ENCODE measurements at places on chromosomes 6 and 20.

DNA sequence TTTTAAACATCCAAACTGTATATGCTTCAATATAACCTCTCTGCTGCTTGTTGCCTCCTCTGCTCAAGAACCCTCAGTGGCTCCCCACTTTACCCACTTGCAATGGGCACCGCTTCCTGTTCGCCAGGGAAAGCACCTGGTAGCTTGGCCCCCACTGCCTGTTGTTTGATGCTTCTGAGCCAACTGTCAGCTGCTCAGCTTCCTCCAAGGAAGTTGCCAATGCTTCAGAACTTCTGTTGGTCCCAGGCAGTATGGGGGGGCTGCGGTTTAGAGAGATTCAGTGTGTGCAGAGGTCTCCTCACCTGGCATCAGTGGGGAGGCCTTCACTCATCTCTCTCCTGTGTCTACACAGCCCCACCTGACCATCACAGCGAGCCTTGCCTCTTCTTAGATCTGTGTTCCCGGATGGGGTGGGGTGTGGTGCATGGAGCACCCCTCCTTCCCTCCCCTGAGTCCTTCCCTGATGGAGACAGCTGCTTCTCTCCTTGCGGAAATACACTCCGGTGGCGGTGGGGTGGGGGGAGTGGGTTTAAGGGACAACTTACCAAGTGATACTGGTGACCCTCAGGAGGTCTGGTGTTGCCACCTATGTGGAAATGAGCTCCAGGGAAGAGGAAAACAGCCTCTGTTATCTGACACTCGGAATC is 308.1 kb downstream of the CDH26 start:
- no peak for DNase-seq

DNA sequence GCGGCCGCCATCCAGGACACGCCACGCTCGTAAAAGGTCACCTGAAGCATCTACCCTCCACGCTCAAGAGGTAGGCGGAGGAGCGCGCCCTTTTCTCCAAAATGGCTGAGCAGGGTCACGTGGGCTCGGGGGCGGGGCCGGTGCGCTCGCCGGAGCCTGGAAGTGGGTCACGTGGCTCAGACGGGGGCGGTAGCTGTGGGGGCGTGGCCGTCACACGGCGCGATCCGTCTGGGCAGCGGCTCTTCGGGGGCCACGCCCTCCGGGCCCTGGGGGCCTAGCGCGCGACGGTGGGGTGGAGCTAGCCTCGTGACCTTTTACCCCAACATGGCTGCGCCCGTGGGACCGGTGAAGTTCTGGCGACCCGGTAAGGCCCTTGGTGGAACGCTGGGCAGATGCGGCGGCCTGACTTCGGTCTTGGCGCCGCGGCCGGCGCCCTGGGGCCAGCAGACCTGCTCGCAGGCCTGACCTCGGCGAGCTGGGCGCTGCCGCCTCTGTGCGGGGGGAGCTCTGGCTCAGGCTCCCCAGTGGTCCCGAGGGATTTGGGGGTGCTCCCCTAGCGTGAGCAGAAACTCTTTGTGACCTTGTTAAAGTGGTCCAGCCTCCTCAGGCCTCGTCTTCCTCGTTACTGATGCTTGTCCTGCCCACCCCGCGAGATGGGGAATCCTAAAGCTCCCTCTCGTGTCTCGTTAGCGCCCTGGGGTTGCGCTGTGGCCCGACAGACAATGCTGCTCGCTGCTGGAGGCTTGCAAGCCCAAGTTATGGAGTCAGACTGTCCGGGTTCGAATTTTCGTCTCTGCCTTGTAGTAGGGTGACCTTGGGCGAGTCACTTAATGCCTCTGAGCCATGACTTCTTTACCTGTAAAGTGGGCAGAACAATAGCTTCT is at the start of gene DHX35:
Gene DHX35, plus strand, starts transcription at position 301 of the 884 bp plus-strand sequence. Its CDS starts 24 bp downstream, at position 325.
- DNase-seq = peak; percentile 94

- DNase-seq = no peak
Observed at GRCh38 chr6:116386581-116387299, 16.0 kb downstream of the DSE start.

DNA sequence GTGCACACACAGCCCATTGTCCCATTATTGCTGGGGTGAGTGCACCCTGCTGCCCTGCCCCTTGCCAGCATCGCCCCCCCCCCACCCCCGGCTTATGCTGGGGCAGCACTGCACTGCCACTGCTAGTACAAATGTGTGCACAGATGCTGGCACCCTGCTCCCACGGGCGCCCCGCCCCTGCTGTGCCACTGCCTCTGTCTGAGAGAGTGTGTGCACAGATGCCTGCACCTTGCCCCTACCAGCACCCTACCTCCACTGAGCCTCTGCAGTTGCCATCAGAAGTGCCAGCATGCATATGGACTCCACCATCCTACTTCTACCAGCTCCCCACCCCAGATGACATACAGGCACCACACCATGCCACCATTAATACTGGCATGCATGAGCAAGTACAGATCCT is 454.6 kb upstream of the KHDRBS2 start:
- no peak for DNase-seq

- no peak for DNase-seq
Observed at GRCh38 chr6:154617175-154617574, 106.7 kb upstream of the CNKSR3 start.

- DNase-seq = no peak
Observed at GRCh38 chr6:50030777-50031562, 9.2 kb upstream of the DEFB110 start.

DNA sequence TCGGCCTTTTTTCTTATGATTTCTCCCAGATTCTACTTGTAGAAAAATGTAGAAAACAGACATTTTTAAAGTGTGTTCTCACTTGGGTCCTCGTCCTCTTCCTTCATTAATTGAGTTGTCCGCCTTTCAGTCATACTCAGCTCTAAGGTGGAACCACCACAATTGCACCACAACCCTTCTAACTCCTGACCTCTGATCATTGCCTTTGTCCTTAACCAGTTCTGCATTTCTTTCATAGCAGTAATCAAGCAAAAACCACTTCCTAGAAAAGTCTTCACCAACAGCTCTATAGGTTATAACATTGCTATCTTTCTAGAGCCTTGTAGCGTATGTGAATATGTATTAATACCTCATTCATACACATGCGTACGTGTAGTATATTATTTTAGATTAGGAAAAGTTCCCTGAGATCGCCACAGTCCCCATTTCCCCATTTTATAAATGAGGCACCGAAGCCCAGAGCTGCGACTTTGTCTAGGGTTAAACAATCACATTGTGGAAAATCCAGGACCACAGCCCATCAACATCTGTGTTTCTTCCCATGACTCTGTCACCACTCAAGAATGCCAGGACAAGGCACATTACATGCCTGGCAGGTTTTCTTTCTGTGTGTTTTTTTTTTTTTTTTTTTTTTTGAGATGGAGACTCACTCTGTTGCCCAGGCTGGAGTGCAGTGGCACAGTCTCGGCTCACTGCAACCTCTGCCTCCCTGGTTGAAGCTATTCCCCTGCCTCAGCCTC is 175.5 kb downstream of the BTBD3 start:
- no peak for DNase-seq

- no peak for DNase-seq
Observed at GRCh38 chr6:138486249-138487101, 12.8 kb downstream of the NHSL1 start.

DNA sequence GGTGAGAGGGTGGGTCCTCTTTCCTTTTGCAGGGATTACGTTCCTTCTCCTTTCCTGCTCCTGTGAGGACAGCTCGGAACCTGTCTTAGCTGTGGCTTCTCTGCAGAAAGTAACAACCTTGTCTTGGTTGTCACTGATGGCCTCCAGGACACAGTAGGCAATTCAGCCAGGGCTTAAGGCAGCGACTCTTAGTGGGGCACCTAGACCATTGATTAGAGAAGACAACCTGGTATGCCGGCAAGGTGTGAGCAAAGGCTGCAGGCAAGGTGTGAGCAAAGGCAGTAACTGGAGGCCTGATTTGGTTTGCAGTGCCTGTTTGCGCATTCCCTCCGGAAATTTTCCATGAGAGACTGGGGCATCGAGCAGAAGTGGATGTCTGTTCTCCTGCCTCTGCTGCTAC is 37.6 kb downstream of the DYNLT1 start:
- no peak for DNase-seq
